D341Med (cell line): ENCODE measurements at places on chromosomes 12 and 14.

- DNase-seq = peak; percentile 28
These were observed 1.5 kb downstream of the LGR5 start for GRCh38 chr12:71440763-71441748.

GRCh38 chr12:14366209-14367039 lies 942 bp downstream of the ATF7IP start:
- DNase-seq = no peak

DNA sequence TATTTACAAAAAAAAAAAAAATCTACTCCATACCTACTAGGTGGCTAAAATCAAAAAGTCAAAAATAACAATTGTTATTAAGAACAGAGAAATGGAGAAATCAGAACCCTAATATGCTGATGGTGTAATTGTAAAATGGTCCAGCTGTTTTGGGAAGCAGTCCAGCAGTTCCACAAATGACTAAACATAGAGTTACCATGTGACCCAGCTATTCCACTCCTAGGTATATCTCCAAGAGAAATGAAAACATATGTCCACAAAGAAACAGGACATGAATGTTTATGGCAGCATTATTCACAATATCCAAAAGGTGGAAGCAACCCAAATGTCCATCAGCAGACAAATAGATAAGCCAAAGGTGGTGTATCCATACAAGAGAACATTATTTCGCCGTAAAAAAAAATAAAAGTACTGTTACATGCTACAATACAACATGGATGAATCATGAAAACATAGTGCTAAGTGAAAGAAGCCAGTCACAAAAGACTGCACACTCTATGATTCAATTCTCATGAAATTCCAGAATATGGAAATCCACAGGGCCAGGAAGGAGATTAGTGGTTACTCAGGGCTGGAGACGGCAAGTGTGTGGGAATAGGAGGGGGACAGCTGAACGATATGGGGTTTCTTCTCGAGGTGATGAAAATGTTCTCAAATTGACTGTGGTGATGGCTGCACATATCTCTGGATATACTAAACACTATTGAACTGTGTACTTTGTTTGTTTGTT lies 9.1 kb upstream of the DPF3 start:
- DNase-seq = no peak

GRCh38 chr12:96872961-96873360 lies 34.1 kb upstream of the NEDD1 start:
- DNase-seq = no peak

DNA sequence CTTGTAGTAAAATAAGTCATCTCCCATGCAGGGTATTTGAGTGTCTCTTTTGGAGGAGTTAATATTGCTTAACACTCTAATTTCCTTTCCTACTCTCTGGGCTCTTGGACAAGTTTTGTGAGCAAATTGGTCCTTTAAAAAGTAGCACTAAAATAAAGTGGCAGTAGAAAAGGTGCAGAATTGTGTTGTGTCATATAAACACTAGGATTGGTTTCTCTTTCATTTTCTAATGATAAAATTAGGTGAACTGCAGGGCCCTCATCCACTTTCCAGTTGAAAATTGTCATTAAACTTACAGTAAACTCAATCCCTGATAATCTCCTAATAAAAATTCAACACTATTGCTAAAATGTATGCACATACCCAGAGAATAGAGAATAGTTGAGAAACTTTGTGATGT lies 42.6 kb upstream of the REP15 start:
- no peak for DNase-seq

GRCh38 chr12:116382686-116383530 lies 105.4 kb upstream of the MED13L start:
- DNase-seq = no peak

- no peak for DNase-seq
These were observed 647 bp upstream of the ESPL1 start for GRCh38 chr12:53267306-53267998.

- no peak for DNase-seq
These were observed 975.9 kb downstream of the FLRT2 start for GRCh38 chr14:86505808-86506207.

- no peak for DNase-seq
These were observed 2.8 kb upstream of the AAAS start for GRCh38 chr12:53324113-53324778.

DNA sequence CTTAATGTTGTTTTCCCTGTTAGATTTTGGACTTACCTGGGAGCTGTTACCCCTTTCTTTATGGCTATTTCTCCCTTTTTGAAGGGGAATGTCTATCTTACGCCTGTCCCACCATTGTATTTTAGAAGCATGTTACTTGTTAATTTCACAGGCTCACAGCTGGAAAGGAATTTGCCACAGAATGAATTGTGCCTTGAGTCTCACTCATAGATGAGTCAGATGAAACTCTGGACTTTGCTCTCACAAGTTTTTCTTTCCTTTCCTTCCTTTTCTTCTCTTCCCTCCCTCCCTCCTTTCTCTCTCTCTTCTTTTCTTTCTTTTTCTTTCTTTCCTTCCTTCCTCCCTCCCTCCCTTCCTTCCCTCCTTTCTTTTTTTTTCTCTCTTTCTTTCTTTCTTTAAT lies 9.3 kb upstream of the ATF7IP start:
- DNase-seq = no peak

- DNase-seq = no peak
These were observed 63.2 kb upstream of the NR2C1 start for GRCh38 chr12:95136598-95136997.

- DNase-seq = no peak
These were observed 593 bp upstream of the PA2G4 start for GRCh38 chr12:56103823-56104108.

- no peak for DNase-seq
These were observed at the start of gene ARHGAP9 for GRCh38 chr12:57479376-57480115. Gene ARHGAP9, minus strand, starts transcription at chr12:57479866. Its CDS starts 460 bp downstream, at chr12:57479406.

DNA sequence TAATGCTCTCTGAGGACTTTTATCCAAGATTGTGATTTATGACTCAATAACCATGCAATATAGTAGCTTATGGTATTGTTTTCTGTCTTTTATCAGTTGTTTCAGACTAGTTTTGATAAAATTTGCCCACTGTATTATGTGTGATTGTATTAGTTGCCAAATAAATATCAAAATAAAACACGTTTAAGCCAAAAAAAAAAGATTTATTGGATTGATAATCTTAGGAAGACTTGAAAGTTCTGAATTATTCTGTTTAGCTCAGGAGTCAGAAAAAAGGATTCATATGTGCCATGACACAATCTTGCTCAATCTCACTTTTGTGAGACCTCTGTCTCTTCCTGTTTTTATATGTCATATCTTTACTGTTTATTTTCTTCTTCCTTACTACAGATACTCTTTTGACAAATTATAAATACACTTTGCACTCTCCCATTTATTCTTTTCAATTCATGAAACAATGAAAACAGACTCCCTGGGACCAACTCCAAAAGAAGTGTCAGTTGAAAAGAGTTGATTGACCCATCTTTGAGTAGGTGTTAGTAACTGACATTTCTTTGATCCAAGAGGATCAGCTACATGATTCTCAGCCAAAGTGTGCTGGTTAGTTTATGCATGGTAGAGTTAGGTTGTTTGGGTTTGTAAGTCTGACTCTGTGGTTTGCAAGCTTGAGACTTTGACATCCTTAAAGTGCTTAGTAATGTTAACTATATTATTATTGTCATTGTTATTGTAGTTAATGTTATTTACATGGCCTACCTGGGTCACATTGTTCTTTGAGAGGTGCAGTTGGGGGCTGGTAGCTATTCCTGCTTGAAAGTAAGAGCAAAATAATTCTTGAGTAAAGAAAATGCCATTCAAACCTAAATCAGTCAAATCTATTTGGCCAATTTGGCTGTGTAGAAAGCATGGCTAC lies 2.5 kb downstream of the OR6C76 start:
- DNase-seq = no peak

DNA sequence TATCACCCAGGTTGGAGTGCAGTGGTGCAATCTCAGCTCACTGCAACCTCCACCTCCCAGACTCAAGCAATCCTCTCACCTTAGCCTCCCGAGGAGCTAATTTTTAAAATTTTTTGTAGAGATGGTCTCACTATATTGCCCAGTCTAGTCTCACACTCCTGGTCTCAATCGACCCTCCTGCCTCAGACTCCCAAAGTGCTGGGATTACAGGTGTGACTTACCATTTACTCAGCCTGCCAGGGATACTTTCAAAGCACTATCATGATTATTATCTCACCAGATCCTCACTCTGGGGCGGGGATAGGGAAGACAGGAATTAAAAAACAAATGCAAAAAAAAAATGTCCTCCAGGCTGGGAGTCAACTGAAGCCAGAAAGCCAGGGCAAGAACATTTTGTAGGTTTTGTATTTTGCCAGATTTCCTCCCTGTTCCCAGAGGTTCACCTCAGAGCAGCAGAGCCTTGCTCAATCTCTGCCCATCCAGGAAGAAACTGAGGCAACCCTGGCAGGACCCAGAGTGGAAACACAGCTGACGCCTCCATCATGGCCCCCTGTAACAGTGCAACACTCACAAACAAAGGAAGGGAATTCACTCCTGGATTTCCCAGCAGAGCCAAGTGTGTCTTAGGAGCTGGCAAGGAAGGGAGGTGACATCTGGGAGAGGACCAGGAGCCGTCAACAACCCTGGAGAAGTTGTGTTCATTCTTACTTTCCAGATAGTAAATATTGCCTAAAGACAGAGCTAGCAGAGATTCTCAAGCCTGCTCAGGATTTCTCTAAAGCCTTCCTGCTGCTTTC lies 73.9 kb downstream of the IRF2BPL start:
- DNase-seq = no peak
